Activated CD4-positive, alpha-beta T cell treated with anti-CD3 and anti-CD28 coated beads for 36 hours (primary cell): ENCODE measurements at places on chromosomes 5 and 9. TPM values are rescaled to one million over a fixed set of nuclear protein-coding genes. Genes with fewer than 3 reads are reported as not detected.

Gene PLPPR1
- total RNA-seq: not detected

Gene MAN1B1
- total RNA-seq: 26.7 TPM

Gene CDC20B
- total RNA-seq: not detected

Gene FOXI1
- total RNA-seq: not detected

Gene PTPN3
- 0.46 TPM for total RNA-seq

Gene C5
- 2.4 TPM for total RNA-seq

Gene ENC1
- 0.48 TPM for total RNA-seq

Gene LOX
- total RNA-seq: 0.04 TPM

Gene GPBP1
- total RNA-seq: 116 TPM

Gene NUTM2G
- not detected for total RNA-seq

Gene MYOZ3
- 0.30 TPM for total RNA-seq

Gene FBLL1
- total RNA-seq: not detected

Gene STKLD1
- 0.40 TPM for total RNA-seq

Gene FOXD4L3
- not detected for total RNA-seq

Gene SURF6
- 24.3 TPM for total RNA-seq

Gene EPB41L4A
- total RNA-seq: 0.28 TPM

Gene SLC25A2
- 0.27 TPM for total RNA-seq

Gene PCDHB4
- not detected for total RNA-seq

Gene RANBP3L
- total RNA-seq: 0.16 TPM

Gene NPR2
- total RNA-seq: 10.5 TPM

Gene TIMD4
- 2.3 TPM for total RNA-seq

Gene TTC16
- 0.16 TPM for total RNA-seq

Gene MOB3B
- 0.88 TPM for total RNA-seq

Gene LCN1
- not detected for total RNA-seq

Gene FGD3
- total RNA-seq: 66.7 TPM

Gene PCDHGA5
- 0.09 TPM for total RNA-seq

Gene ZNF462
- total RNA-seq: 0.27 TPM

Gene CNTNAP3
- total RNA-seq: not detected

Gene SLC27A6
- total RNA-seq: not detected

Gene WDR38
- total RNA-seq: not detected
